Suppressor macrophage (primary cell): ENCODE measurements at places on chromosomes 5 and 9.

DNA sequence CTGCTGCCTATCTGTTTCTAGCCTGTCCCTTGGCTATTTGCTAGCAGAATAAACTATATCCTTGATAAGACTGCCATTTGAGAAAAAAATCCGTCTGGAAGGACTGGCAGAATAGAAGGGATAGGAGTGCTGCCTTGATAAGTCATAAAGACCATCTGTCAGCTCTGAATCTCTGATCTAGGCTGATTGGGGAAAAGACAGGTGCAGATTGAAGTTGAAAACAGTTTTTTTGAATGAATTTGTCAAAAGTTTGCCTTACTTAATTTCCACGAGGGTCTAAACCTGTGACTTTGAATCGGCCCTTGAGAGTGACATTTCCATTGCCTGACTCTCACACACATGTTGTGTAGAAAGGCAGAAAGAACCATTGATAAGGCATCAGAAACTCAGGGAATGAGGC lies 218.6 kb downstream of the MAN2A1 start:
- DNase-seq = no peak

GRCh38 chr5:135996611-135997010 lies 32.2 kb upstream of the TGFBI start:
- DNase-seq = peak; percentile 48

- DNase-seq = no peak
Observed at GRCh38 chr9:133029994-133030316, 842 bp upstream of the GTF3C5 start.

DNA sequence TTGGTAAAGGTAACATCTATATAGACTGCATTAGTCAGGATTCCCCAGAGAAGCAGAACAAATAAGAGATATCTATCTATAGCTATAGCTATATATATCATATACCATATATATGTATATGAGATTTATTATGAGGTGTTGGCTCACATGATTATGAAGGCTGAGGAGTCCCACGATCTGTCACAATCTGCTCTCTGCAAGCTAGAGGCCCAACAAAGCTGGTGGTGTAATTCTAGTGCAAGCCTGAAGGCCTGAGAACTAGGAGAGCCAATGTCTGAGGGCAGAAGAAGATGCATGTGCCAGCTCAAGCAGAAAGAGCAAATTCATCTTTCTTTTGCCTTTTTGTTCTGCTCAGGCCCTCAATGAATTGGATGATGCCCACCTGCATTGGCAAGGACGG lies 102.2 kb upstream of the PLPPR1 start:
- no peak for DNase-seq

DNA sequence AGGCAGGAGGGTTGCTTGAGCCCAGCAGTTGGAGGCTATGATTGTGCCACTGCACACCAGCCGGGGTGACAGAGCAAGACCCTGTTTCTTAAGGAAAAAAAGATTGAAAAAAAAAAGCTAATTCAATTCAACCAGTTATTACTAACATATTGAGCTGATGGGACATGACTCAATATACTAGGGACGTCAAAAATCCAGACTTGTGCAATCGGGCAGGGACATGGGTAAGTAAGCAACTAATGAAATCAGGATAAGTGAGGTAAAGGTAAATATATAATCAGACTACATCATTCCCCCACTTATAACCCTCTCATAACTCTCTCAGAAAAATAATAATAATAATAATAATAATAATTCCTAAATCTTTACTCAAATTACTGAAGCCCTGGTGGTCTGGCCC lies 975 bp upstream of the HAVCR1 start:
- DNase-seq = no peak

DNA sequence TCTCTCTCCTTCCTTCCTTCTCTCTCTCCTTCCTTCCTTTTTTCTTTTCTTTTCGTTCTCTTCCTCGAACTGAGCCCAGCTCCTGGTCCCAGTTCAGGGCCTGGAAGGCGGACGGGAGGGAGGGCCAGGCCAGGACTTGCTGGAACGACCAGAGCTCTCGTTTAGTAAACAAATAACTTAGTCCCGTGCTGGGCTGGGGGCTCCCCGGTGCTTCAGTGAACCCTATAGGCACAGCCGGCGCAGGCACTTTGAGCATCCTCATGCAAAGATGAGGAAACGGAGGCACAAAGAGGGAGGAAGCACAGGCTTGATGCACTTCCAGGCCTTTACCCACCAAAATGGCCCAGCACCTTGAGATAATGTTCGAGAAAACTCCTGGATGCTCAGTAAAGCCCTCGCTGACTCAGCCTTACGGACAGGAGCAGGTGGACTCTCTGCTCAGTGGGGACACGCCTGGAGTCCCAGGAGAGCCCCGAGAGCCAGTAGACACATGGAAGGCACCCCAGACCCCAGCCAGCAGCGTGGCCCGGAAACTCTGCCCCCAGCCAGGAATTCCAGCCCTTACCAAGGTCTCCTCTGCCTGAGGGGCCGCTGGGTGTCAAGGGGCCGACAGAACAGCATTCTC lies 18.8 kb downstream of the FAM163B start:
- no peak for DNase-seq

GRCh38 chr9:25964239-25964638 lies 286.0 kb upstream of the TUSC1 start:
- DNase-seq = peak; percentile 29

GRCh38 chr9:87107072-87107471 lies 159.8 kb upstream of the GAS1 start:
- no peak for DNase-seq

- DNase-seq = peak; percentile 11
Observed at GRCh38 chr5:160185626-160186360, 43.5 kb upstream of the FABP6 start.

DNA sequence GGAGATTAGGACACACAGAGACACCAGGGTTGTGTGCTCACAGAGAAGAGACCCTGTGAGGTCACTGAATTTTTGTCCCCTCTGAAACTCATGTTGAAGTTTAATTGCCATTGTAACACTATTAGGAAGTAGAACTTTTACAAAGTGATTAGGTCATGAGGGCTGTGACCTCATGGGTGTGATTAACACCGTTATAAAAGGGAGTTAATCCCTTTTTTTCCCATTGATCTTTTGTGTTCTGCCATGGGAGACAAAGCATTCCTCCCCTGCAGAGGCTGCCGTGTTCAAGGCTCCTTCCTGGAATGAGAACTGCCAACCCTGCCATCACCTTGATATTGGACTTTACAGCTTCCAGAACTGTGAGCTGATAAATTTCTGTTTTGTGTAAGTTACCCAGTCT lies 221.0 kb downstream of the ADCY2 start:
- no peak for DNase-seq

DNA sequence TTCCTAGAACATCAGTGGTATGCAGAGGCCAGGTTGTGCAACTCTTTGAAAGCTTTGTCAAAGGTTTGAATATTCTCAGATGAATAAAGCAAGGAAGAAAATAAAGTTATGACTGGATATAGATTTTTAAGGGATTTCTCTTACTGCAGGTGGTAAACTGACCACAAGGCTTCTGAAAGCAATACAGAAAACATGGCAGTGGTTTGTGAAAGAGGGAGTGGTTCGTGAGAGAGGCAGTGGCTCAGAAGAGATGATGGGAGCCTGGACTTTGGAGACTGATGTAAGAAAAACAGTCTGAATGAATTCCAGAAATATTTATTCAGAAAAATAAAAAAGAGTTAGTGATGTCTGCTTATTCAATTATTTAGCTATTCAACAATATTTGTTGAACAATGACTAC lies 380.4 kb upstream of the CTNND2 start:
- DNase-seq = no peak

DNA sequence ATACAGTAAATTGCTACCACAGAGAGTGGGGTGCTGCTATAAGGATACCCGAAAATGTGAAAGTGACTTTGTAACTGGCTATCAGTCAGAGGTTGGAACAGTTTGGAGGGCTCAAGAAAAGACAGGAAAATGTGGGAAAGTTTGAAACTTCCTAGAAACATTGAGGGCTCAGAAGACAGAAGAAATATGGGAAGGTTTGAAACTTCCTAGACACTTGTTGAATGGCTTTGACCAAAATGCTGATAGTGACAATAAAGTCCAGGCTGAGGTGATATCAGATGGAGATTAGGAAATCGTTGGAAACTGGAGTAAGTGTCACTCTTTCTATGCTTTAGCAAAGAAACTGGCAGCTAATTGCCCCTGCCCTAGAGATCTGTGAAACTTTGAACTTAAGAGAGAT lies 1158.6 kb upstream of the CDH6 start:
- DNase-seq = no peak

DNA sequence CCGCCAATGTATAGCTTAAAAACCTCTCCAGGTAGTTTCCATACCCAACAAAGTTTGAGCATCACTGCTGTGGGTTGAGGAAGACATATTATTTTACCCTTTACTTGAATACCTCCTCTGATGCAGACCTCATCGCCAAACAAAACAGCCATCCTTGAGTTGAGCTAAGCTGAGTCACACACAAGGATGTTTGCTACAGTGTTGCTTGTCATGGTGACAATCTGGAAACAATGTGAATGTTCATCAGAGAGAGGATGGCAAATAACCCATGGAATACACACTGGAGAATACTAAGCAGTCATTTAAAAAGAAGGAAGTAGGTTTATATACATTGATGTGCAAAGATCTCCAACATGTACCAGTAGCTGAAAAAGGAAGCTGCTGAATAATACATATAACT lies 41.1 kb upstream of the TCF7 start:
- no peak for DNase-seq

DNA sequence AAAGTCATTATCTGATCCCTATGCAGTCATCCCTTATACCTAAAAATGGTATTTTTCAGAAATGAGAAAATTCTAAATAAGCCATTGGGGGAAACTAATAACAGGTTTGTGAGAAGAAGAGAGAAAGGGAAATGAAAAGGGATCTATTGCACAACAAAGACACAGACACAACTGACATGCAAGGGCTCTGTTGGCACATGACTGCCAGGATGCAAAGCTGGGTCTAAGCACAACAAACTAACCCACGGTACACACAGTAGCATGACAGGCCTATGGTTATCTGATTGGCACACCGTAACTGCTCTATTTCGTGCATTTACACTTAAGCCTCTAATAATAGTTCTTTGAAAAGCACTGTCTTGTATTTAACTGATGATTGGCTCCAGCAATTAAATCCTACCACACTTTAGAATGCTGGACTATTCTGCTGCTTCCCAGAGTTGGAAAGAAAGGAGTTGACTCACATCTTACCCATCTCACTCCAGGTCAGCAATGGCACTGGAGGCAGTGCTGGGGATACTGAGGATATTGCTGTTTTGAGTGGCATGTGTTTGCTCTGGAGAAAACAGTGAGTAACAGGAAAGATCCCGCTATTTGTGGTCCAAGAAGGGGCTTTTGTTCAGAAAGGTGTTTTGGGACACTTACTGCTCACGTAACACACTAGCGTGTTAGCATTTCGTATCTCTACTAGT lies 328.3 kb downstream of the GLIS3 start:
- peak; percentile 22 for DNase-seq

- DNase-seq = no peak
Observed at GRCh38 chr9:9612755-9613154, 1000.0 kb downstream of the PTPRD start.

GRCh38 chr5:33843579-33843978 lies 48.2 kb downstream of the ADAMTS12 start:
- no peak for DNase-seq

DNA sequence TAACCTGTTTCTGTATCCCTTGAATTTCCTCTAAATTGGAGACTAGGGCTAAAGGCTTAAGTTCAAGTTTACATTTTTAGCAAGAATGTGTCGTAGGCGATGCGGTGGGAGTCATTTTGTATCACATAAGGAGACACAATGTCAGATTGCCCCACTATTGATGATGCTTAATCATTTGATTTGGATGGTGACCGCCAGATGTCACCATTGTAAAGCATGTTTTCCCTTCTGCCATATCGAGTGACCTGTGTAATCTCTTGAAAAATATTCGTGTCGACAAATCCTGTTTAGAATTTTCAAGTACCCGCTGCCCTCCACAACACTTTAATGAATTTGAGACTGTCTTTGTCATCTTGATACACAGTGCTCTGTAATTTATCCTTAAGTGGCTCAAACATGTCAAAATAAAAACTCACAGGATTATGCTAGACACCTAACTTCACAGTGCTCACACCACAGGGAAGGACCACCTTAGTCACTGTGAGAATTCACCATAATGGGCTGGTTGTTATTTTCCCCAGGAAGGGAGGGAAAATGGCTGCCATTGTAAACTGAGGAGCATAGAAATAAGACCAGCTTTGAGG lies 34.5 kb upstream of the SLC46A2 start:
- DNase-seq = peak; percentile 58

GRCh38 chr5:58548068-58548467 lies 34.8 kb upstream of the RAB3C start:
- no peak for DNase-seq

DNA sequence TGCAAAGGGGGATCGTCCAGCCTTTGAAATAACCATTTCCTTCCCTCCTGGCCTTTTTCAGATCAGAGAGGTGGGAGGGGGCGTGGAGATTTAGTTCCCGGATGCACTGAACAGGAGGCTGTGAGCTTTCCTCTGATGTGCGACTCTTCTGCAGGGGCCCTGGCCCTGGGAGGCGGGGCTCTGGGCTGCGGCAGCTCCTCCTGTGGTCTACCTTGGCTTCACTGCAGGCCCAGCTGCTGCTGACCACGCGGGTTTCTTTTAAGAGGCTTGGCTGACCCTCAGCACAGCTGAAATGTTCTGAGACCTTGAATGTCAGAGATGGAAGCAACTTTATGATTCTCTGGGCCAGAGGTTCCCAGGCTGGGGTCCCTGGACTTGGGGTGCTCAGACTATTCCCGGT lies 27.0 kb upstream of the COL15A1 start:
- DNase-seq = no peak

- peak; percentile 88 for DNase-seq
Observed at GRCh38 chr9:89659891-89660685, 55.3 kb downstream of the GADD45G start.

DNA sequence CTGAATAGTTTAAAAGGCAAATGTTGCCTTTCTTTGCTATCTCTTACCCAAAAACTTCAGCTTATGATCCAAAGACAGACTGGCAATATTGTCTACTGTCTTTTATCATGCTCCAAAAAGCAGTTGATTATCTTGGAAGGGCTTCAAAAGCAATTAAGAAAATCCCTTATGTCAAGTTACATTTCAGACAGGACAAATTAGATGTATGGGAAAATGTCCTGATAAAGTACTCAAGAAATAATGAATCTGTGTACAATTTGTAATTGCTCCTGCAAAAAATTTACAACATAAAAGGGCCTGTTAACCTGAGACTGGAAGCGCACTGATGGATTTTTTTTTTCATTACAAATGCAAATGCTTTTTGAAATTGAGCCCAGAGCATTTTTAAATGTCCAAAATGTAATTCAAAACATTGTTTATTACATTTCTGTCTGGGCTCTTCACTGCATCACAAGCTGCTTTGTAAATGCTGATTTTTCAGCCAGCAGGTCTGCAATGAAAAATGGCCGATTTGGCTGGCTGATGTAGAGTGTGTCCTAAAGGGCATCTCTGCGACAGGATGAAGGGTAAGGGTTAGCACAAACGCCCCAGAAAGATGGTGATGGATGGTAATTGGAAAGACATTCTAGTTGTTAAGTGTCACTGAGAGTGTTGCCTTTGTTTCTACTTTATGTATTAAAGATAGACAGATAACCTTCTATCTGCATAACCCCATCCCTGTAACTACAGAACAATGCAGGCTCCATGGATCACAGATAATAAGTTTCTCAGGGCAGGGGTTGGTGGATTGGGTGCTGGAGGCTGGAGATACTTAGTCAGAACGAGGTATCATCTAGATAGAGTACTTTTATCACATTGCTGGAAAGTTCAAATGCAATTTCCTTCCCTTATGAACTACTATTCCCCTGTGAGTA lies 27.0 kb downstream of the MAT2B start:
- DNase-seq = no peak
